ENCODE measurements at places on chromosomes 6 and 20.
A peak's percentile ranks its signal among the peaks of the same experiment; 100 is the strongest.

- DNase-seq: no peak
These were observed 36.2 kb upstream of the HMGA1 start for GRCh38 chr6:34200340-34200971.

DNA sequence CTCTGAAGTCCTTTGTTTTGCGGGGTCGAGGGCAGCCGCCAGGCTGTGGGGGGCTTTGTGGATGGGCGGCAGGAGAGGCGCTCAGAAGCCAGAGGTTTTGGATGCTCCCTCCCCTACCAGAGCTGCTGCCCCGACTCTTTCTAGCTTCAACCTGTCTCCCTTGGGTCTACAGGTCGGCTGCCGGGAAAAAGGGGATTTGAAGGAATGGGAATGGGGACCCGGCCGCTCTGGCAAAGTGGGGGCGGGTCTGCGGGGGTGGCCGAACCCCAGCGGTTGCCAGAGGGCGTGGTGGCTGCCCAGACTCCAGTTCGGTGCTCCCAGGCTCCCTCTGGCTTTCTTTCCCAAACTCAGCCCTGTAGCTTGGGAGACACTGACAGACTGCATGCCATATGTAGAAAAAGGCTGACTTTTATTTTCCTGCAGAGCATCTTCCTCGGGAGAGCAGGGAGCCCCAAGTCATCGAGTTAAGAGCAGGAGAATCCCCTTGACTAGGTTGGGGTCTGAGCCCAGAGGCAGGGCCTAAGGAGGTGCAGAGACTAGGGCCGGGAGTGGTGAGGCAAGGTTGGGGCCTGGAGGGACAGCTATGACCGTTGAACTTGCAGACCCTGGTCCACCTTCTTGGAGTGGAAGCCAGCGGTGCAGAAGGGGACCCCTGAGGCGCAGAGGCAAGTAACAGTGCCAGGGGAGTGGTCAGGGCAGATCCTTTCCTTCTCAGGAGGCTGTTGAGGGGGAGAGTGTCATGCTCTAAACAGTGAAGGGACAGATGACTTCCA is 1.4 kb upstream of the PPP1R18 start:
- DNase-seq: no peak

GRCh38 chr6:113562248-113562647 is 294.9 kb upstream of the MARCKS start:
- no peak for DNase-seq

DNA sequence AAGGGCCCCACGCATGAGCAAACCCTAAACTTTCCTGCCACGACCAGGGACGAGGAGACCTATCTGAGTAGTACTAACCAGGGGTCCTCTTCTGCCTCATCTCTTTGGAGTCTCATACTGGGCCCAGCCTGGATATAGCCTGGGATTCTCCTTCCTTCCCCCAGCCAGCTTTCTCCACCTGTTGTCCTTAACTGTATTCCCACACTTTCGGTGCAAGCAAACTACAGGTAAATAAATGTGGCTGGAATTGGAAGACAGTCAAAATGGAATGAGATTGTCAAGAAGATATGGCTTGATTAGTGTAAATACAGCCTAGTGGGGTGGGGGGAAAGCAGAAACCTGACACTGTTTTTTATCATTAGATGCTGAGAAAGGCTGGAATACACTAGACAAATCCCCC is 23.5 kb upstream of the LY86 start:
- no peak for DNase-seq

- no peak for DNase-seq
These were observed 33.0 kb downstream of the NOX3 start for GRCh38 chr6:155422635-155423034.

DNA sequence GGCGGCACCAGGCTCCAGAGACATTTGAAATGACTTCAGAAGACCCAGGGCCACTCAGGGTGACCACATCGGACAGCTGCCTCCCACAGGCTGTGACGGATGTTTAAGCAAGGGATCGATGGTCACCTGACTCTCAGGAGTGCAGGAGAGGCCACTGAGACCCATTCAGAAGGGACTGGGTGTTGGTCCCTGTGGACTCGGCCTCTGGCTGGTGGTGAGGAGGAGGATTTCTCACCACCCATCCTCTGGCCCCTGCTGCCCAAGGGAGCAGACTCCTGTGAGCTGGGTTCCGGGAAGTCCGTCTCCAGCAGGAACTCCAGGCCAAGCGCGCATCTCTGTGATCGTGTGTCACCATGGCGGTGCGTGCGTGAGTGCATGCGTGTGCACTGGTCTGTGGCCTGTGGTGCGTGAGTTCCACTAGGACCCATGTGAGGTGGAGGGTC is 25.5 kb downstream of the NPEPL1 start:
- no peak for DNase-seq

DNA sequence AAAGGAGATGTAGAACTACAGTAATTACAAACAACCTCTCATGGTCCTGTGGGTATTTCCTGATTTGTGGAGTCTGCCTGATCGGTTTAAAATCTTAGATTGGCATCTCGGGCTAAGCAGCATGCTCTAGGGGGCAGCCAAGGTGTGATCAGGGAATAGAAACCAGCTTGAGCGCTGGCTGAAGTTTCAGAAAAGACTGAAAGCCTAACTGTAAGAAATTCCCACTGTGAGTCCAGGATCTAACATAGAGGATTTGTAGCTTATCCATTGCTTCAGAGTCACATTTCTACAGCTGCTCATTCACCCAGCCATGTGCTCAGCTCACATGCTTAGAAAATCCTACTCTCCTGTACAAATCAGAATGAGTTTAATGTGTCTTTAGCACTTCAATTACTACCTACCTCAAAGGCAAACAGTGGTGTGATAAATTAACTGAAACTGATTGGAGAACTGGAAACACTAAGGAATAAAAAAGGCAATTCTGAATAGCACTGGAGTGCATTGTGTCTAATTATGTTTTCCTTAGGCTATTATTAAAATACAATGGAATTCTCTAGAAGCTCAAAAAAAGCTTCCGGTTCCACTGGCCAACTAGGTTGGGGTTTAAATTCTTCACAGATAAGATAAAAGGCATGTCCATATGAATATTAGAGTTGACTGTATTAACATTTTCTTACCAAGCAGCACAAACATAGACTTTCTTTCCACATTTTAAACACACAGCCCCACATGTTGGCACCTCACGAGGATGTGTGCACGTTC is 73.8 kb upstream of the MPC1 start:
- DNase-seq: no peak

- no peak for DNase-seq
These were observed 105.3 kb upstream of the BMP5 start for GRCh38 chr6:55980627-55981211.

- no peak for DNase-seq
These were observed 6.1 kb upstream of the SLC35B3 start for GRCh38 chr6:8441452-8441851.

GRCh38 chr6:18400831-18401446 is 13.8 kb downstream of the RNF144B start:
- DNase-seq: no peak

DNA sequence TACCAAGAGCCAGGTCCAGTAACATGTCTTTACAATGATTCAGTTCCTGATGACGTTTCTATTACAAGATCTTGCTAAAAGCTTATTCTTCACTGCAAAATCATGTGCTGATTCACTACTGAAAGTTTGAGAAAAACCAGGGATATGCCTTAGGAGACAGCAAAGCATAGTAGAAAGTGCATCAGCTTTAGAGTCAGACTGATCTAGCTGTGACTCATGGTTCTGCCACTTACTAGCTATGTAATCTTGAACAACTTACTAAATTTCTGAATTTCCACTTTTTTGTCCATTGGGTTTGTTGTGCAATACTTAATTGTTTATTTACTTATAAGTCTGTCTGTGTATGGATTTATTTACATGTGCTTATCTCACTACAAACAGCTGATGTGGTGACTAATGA is 198.5 kb upstream of the RSPO3 start:
- peak; percentile 82 for DNase-seq

DNA sequence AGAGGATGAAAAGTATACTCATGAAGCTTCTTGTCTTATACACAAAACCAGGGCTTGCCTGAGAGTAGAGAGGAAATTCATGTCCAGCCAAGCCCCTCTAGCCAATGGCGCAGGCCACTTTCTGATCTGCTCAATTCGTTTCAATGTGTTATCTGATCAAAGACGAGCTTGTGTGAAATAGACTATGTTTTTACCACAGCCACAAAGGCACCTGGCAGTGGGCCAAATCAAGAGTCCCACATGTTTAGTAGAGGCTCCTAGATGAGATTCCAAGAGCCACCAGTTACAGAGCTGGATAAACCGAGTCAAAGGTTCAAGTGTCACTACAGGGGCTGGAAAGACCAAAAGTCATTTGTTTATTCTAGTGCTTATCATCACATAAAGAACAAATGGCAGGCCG is 34.9 kb downstream of the GPLD1 start:
- no peak for DNase-seq

DNA sequence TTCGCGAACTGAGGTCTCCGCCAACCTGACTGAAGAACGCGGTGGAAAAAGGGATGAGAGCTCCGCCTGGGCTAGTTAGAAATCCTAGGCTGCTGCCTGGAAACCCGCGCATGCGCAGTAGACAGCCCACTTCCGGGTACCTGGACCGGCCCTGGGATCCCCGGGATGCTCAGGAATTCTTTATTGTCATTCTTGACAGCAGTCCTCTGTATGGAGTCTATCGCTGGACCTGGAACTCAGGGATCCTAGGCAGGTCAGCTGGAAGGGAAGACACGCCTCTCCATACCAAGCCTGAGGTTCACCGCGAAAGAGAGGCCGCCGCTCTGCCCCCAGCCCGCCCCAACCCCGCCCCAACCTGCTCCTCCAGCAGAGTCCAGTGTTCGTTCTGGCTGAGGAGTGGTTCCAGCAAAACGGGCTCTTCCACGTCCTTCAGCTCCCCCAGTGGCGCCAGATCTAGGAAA is 1379.2 kb upstream of the DEFB115 start:
- no peak for DNase-seq

- no peak for DNase-seq
These were observed 8.0 kb upstream of the UBE2J1 start for GRCh38 chr6:89360415-89360999.

DNA sequence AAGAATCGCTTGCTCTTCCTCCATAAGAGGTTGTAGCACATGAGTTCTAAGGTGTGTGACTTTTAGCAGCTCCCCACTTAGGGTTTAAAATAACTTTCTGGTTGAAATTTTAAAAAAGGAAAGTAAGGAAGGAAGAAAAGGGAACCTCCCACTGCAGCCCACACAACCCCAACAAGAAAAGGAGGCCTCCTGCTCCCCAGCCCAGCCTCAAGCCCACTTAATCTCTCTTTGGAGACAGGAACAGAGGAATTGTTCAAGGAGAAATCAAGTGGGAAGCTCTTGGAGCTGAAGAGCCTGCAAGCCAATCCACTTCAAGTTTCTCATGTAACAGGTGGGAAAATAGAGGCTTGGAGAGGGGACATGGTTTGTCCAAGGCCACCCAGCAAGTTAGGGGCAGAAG is 39.1 kb upstream of the PREX1 start:
- no peak for DNase-seq

DNA sequence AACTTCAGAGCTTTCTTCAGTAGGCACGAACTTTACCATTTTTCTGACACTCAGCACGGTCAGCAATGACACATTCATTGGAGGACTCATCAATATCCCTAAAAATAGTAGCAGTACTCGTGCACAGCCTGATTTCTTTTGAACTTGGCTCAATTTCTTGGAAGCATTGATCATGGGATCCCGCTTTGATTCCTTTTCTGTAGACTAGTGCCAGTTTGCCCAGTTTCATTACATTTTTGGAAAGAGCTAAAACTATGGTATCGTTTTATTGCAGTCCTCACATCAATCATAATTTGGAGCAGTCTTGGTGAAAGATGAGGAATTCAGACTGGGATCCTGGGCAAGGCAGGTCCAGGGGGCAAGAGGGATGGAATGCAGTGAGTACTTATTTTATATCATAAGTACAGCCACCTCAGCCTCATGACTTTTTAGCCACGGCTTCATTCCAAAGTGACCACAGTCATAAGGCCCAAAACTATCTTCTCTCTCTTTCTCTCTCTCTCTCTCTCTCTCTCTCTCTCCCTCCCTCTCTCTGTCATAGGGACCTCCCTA is 170.9 kb upstream of the AKAP12 start:
- DNase-seq: peak; percentile 73

- no peak for DNase-seq
These were observed 297.2 kb downstream of the CDH26 start for GRCh38 chr20:60255415-60255814.

Measured in HS-27A (cell line).